ENCODE measurements at places on chromosomes 6 and 20. TPM values are rescaled to one million over a fixed set of nuclear protein-coding genes. Genes with fewer than 3 reads are reported as not detected.

DNA sequence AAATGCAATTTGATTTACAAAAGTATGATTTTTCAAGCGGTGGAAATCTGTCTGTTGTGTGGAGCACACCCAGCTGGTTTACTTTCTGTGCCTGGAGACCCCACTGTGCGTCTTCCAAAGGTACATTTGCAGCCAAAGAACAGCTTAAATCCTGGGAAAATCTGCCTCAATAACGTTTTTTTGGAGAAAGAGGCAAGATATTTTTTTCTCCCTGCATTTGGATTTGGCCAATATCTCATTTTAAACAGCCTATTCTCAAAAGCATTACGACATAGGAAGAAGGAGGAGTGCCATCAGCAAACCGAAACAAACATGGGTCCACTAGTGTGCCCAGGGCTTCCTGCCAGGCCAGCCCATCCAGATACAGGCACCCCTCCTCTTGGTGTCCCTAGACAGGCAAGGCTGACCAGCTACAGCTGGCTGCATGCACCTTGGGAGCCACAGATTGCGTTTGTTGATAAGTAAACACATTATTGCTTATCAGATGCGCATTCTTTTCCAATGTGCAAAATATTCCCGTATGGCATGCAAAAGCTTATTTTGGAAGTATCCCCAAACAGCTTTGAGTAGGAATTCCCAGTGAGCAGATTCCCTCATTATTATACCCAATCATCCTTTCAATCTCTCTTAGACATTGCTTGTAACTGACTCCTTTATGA is 184.5 kb upstream of the MARCKS start:
- peak; percentile 70 for DNase-seq

GRCh38 chr6:44650947-44651346 is 263.4 kb downstream of the CDC5L start:
- DNase-seq = no peak

DNA sequence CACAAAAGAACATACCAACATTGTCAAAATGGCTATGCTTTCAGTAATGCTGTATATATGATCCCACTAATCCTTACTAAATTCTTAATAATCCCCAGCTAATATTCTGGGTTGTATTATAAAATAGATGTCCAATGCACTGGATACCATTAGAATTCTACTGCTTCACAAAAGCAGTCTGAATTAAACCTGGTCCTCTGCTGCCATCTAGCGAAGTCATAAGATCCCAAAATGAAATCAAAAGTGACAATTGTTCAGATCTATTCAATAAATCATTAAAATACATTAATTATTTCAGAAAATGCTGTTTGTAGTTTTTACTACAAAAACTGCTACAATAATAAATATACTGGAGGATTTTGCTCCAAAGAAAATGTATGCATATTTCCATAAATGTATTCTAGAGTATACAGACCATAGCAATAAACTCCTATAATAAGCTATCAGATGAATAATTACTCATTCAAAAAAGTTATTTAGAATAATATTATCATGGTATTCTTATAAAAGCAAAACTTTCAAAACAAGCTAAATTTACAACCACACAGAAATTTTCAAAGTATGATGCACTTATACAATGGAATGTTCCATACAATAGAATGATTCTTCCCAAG is 92.6 kb downstream of the RNGTT start:
- DNase-seq = no peak

- DNase-seq = no peak
Observed at GRCh38 chr6:3804964-3805363, 44.2 kb upstream of the FAM50B start.

DNA sequence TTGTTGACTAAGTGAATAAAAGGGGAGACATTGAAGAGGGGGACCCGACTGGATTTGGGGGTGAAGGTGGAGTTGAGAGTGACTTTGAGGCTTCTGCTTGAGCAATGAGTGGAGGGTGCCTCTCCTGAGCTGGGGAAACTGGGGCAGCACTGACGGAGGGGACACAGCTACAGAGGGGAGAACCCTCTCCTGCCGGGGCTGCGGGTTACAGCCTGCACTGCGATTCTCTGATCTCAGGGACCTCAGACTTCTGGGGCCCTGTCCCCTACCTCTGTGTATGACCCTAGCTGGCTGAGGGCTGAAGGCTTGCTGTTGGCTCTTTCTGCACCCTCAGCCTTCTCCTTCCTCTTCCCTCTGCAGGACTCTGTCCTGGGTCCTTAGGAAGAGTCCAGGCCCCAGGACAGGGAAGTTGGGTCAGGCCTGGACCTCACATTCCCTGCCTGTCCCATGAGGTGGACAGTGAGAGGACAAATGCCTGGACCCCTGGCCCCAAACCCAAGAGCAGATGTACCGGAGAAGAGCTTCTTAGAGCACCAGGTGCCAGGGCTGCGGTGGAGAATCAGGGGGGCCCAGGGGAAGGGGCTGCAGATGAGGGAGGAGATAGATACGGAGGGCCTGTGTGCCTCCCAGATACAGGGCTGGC is 13.7 kb upstream of the FAM110A start:
- no peak for DNase-seq

DPPA5 gene
- not detected for total RNA-seq

CALHM4 gene
- total RNA-seq = not detected
